ENCODE measurements at places on chromosomes 5 and 9.
A peak's percentile ranks its signal among the peaks of the same experiment; 100 is the strongest.

GRCh38 chr9:117734082-117734481 lies 29.9 kb downstream of the TLR4 start:
- DNase-seq: no peak

DNA sequence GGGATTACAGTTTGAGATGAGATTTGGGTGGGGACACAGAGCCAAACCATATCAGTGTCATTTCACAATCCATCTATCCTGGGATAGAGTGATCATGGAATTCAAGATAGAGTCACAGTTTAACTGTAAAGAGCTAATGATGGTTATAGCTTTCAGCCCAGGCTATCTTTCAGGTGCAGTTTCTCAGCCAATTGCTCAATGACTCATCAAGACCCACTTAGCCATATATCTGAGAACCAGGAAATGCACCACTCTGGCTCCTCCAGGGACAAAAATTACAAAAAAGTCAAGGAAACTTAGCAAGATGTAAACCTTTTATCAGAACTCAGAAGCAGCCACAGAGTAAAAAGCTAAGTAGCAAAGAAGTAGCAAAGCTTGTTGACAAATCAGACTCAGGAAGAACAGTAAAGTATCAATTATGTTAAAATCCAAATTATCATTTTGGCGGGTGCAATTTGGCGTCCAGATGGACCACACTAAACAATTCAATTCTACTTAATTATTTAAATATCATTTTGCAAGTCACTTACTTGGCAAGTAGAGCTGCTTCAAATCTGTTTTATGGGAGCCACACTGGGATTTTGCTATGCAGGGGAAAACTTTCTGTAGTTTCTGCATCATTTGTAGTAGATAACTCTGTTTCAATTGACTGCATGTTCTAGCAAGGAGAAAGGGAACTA lies 169.4 kb downstream of the TLE1 start:
- no peak for DNase-seq

DNA sequence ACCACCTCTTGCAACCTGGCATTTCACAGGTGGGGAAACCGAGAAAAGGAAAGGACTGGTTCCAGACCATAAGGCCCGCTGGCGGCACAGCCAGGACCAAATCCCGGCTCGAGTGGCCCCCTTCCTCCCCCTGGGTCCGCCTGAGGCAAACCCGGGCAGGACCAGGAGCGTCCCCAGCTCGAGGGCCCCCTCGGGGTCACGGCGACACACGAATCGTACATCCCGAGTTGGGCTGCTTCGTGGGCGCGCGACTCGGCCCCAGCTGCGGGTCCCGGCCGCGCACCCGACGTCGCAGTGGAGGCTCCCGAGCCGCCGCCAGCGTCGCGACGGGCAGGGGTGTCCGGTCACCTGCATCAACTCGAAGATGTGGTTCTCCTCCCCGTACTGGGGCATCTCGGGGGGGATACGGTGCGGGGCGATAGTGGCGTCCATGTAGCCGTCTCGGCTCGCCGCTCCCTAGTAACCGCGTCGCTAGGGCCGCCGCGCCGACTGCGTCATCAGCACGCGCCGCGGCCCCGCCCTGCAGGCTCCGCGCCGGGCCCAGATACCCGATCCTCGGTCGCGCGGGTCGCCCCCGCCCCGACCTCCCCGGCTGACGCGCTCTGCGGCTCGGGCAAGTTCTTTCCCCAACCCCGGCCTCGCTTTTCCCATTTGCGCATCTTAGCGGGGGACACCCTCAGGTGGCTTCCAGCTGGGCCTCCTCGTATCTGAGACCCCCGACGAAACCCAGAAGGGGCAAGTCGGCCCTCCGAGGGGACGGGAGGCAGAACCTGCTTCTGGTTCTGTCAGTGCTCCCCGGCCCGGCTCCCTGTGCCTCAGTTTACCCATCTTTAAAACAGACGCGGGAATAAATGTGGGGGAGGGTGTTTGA lies at the start of gene AK8:
AK8 (minus strand) TSS at position 461 of the 871 bp plus-strand sequence; CDS start at position 432, 29 bp downstream.
- peak; percentile 59 for DNase-seq

GRCh38 chr9:100098046-100098886 lies 534 bp downstream of the ERP44 start:
- no peak for DNase-seq

Data from stimulated activated CD8-positive, alpha-beta memory T cell treated with anti-CD3 and anti-CD28 coated beads, Interleukin-2, amount 100 ng/mL, for 1 hour (primary cell).